Amniotic epithelial cell (primary cell): ENCODE measurements at places on chromosomes 3 and 15.

DNA sequence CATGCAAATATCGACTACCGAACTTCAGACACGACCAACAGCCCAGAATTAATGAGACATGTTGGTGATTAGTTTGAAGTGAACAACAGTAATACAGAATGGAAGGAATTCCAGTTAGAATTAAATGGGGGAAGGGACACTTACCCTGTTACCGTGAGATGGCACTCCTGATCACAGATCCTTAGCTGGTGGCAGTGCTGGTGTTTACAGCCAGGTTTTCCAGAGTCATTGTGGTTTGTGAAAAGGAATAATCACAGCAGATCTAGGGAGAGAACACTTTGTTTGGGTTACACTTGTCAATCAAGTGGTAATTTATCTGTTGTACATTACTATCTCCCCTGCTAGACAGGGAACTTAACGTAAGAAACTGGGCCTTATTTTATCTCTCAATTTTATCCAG, 217.4 kb downstream of the ADAMTS9 start:
- DNase-seq, result no peak

GRCh38 chr3:24377218-24377993, 117.2 kb downstream of the THRB start:
- DNase-seq, result peak; percentile 21

GRCh38 chr3:127671523-127672428, 976 bp upstream of the ABTB1 start:
- DNase-seq, result no peak

DNA sequence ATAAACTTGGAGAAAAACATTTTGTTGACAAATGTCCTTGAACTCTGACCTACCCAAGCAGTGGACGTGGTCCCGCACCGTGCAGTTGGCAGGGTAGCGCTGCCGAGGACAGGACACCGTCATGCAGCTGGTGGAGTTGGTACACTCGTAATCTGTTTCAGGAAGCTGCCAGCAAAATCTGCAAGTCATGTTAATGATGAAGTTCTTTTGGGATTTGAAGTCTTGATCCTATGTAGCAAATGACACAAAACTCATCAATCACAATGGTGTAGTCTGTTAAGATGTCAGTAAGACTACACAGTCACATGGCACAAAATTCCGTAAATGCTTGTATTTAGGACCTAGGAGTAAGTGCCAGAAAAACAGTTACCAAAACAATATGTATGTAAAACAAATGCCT, 5.5 kb downstream of the TM2D3 start:
- DNase-seq, result no peak

DNA sequence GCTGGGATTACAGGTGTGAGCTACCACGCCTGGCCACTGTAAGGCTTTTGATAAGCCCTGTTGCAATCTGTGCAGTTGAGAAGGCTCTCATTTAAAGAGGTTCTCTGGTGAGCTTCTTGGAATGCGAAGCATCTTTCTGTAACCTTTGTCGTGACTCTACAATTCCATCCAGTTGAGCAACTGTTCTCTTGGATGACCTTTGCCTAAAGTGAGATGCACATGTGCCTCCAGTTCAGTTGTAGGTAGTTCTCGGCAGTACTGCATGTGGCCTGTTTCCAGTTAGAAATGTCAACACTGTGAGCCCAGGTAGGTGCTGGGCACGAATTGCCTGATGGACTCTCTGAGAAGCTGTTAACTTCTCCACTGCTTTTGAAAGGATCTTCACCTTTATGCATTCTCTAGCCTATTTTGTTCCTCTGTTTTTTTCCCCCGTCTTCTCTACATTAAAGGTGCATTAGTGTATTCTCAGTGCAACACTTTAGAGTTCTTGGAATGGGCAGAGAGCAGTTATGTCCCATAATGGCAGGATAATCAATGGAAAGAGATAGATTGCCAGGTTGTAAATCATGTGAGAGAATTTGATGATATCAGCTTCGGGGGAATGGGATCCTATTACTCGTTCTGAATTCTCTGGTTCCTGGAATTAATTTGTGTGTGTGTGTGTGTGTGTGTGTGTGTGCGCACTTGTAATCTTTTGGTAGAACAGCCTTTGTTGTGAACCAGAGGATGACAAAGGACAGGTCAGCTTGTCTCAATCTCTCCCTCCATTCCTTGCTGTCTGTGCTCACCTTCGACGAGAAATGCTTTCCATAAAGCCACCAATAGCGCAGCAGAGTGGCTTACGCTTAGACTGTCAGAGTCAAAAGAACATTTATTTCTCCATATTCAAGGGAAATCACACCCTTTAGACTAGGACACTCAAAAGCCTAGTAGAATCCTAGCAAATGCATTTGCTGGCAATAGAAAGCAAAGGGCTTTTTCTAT, 51.1 kb downstream of the PTPRG start:
- DNase-seq, result peak; percentile 42

- no peak for DNase-seq
Observed at GRCh38 chr3:136858381-136858780, 3.6 kb upstream of the NCK1 start.

DNA sequence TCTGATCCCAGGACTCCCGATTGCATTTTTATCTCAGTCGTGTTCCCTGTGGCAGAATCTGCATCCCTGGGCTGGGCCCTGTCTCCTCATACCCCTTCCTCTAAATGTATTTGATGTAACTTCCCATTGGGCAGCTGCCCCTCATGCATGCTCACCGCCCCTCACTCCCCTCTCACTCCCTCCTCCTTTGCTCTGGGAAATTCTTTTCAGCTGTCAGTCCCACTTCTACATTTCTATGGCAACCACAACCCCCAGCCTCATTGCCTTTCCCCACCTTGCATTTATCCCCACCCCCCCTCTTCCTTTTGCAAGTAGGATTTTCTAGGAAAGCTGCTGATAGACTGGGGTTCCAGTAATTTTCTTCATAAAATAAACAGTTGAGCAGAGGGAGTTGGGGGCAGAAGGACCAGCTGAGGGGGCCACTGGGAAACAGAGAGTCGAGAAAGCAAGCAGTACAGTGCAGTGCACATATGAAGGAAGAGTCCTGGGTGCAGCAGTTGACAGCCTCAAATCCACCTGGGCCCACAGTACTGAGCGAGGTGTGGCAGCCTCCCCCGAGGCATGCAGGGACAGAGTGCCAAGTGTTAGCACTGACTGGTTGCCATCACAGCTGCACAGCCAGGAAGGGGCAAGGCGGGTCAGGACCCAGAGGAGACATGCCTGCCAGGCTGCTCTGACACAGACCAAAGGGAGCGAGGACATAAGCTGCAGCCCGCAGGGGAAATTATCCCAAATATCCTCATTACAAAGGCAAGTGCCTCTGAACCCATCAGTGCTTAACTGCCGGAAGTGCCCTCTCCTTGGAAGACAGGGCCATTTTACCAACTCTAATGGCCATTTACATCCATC, 476.3 kb downstream of the EPHB1 start:
- DNase-seq, result no peak

- no peak for DNase-seq
Observed at GRCh38 chr3:46998852-46999515, 19.5 kb downstream of the NBEAL2 start.

DNA sequence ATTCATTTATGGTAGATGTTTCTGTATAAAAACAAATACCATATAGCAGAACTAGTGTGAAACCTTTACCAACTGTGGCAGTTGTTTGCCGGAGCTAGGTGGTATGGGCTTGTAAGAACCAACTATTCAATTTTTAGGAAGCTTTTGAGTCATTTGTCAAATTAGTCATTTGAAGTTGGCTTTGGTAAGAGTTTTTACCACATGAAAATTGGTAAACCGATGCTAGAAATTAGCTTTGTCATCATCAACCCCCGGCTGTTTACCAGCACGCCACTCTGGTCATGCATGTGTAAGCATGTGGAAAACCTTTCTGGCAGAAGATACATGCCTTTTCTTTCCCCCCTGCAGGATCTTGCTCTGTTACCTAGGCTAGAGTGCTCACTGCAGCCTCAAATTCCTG, 63.3 kb downstream of the IL1RAP start:
- no peak for DNase-seq

DNA sequence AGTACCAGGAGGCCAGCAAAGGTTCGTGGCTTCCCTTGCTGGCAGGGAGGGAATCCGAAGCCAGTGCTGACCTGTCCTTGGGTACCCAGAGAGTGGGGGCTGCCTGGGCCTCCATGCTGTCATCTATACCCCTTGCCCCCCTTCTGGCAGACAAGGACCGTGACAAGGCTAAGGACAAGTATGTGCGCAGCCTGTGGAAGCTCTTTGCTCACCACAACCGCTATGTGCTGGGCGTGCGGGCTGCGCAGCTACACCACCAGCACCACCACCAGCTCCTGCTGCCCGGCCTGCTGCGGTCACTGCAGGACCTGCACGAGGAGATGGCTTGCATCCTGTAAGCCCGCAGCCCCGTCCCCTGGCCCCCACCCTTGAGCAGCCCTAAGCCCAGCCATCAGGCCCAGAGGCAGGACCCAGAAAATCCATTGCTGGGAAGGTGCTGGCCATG, 2.8 kb downstream of the FES start:
- no peak for DNase-seq

DNA sequence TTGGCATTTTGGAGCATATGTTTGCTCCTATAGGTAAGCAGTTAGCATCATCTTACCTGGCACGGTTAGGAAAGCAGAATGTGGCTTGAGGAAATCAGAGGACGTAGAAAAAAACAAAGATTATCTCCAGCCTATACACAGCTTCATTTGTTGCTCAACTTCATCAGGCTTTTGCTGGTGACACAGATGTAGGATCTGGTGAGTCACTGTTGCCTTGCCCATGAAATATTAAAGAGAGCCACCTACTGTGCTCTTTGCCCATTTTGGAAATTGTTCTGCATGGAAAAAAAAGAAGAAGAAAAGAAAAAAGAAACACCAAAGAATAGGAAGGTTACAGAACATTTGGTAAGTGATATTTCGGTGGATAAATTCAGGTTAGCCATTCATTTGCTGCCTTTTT, 3.8 kb downstream of the IL1RAP start:
- peak; percentile 80 for DNase-seq

DNA sequence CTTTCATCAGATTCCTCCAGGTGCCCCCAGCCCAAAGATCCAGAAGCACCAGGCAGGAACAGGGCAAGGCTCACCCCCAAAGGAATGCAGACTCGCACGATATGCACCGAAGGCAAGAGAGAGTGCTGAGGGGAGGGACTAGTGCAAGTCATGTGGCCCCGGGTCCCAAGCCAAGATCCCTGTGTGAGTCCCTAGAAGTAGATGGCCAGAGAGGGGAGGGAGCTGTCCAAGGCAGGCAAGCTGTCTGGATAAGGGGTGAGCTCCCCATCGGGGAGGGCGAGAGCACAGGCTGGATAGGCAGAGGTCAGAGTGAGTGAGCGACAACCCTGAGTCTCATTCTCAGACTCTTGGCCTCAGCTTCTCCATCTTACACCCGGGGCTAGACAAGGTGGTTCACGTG, 171.5 kb upstream of the LINGO1 start:
- no peak for DNase-seq
